ENCODE measurements at places on chromosomes 3 and 15.
A peak's percentile ranks its signal among the peaks of the same experiment; 100 is the strongest.

DNA sequence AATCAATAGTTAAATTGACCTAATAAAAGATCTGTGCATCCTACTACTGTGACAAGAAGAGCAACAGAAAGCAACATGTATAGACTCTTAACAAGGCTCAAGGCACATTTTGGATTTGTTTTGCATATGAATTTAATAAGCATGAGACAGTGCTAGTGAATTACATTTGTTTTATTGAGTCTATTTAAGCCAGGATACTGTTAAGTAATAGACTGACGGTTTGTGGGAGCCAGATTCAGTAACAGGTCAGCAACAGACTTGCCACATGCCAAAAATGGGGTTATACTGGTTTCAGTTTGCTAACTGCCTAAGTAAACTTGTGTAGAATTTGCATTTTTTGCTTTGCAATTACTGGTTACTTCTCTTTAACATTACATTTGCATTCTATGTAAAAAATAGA lies 54.0 kb downstream of the MBNL1 start:
- DNase-seq, result no peak

DNA sequence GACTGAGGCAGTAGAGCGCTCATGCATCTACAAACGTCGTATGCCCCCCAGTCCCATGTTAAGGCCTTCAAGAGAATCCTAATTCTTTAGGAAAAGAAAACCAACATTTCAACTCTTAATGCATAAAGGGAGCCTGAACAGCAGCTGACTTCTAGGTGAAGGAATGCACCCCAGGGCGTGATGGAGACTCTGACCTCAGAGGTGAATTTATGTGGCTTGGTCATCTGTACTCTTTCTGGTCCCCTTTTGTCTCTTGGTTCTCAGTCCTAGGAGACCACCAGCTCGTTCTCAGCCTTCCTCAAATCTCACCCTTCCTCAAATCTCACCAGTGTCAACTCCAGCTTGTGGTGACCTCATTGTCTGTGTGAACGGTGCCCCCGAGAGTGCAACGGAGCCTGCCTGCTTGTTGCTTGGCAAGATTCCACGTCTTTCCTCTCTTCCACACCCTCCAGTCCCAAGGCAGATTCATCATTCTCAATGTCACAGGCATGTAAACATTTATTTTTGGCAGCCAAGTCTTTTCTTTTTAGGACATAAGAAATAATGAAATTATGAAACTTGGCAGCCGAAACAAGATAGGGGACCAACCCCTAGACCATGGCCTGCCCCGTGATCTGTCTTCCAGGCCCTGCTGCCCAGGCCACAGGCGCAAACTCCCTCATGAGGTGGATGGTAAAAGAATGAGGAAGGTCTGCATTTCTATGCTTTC lies 166.2 kb downstream of the ADAMTS17 start:
- no peak for DNase-seq

- DNase-seq, result no peak
Observed at GRCh38 chr3:187922704-187923416, 177.6 kb upstream of the BCL6 start.

GRCh38 chr15:35852818-35853624 lies 307.1 kb upstream of the DPH6 start:
- no peak for DNase-seq

DNA sequence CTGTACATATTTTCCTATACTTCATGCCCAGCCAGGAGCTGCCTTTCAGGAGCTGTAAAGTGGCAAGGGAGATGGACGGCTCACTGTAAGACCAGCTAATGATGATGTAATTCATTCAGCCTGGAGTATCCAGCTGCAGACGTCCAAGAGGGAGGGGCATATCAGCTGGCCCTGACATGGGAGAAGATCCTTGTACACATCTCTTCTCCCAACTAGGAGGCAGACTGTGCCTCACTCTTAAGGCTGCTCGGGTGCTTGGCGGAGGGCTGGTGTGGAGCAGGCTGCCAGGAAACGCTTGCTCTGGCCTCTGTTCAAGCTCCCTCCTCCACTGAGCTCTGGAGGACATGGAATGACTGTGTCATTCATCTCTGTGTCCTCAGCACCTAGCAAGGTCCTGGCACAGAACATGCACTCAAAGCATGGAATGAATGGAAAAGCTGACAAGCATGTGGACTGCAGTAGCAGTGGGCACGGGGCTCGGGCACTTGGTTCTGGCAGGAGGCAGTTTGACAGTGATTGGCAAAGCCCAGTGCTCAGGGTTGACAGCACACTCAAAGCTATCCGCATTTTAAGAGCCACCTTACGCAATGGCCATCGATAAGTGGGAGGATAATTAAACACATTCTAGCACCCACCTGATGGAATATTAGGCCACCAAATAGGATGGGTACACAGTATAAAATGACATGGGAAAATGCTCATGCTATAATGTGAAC lies 72.4 kb downstream of the TBC1D2B start:
- peak; percentile 71 for DNase-seq

DNA sequence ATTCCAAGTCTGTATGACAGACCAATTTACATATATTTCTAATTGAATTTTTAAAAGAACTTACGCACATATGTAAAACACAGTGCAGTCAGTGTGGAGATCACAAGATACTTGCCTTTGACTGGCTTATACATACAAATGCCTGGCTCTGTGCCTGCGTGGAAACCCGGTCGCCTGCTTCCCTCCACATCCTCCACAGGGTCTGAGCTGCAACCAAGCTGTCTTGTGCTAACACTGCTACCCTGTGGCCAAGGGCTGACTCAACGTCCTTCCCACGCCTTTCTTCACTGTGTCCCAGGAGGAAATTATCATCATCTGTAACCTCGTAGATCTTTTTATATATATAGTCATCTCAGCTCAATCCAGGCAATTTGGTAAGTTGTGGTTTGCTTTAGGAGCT lies 117.0 kb downstream of the WNT7A start:
- DNase-seq, result no peak

DNA sequence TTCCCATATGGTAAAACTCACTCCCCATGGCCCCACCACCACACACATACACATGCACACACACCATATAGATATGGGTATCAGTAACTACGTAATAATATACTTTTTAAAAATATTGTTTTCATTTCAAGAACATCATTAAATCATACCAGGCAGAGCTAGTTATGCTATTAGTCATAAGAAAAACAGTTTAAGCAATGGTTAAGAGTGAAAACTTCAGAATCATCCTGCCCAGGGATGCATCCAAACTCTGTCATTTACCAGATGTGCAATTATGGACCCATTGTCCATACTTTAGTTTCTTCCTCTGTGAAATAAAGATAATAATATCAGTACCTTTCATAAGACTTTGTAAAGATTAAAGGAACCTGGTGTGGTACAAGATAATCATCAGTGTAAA lies 608.3 kb downstream of the RBMS3 start:
- no peak for DNase-seq

DNA sequence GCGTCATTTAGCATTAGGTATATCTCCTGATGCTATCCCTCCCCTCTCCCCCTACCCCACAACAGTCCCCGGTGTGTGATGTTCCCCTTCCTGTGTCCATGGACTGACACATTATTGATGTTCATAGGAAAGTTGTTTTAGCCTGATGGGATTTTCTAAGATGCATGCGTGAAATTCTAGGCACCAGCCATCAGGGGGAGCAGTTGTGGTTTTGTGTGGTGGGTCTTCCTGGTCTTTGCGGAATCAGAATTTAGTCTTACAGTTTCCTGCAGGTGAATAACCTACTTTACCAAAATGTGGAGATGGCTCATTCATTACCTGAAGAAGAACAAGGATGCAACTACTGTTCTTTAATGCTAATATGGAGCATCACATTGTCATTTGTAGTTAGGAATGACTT lies 455.0 kb upstream of the THBS1 start:
- no peak for DNase-seq

GRCh38 chr15:55218056-55218455 lies 21.3 kb upstream of the RSL24D1 start:
- no peak for DNase-seq

- DNase-seq, result peak; percentile 48
Observed at GRCh38 chr15:31974855-31975829, 55.2 kb upstream of the CHRNA7 start.

GRCh38 chr3:494190-494589 lies 297.6 kb downstream of the CHL1 start:
- no peak for DNase-seq

DNA sequence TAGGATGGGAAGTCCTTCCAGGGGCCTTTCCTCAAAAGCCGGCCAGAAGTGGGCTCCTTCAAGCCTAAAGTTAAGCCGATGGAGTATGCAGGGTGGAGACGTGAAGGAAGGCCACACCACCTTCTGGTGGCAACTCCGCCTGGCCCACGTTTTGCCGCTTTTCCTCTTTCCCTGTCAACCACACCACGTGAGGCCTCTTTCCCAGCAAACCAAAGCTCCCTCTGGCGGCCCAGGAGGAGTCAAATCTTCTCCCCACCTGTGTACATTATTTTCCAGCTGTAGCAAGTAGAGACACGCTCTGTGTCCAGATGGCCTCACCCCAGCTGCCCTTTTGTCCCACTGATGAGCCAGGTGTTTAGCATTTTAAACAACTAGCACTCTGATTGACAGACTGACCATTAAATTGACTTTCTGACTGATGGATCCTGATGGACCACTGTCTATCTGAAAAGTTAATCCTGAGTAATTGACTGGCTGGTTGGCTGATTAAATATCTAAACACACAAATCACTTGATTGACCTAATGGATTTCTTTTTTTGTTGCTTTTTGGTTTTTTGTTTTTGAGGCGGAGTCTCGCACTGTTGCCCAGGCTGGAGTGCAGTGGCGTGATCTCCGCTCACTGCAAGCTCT lies 59.6 kb upstream of the ZBTB38 start:
- DNase-seq, result peak; percentile 37

- no peak for DNase-seq
Observed at GRCh38 chr3:87361956-87362355, 85.6 kb upstream of the POU1F1 start.

GRCh38 chr3:99981138-99981537 lies 133.2 kb downstream of the FILIP1L start:
- DNase-seq, result no peak

GRCh38 chr3:119324899-119325298 lies 30.7 kb downstream of the ARHGAP31 start:
- no peak for DNase-seq

- DNase-seq, result no peak
Observed at GRCh38 chr3:79081335-79081734, 686.5 kb downstream of the ROBO1 start.

DNA sequence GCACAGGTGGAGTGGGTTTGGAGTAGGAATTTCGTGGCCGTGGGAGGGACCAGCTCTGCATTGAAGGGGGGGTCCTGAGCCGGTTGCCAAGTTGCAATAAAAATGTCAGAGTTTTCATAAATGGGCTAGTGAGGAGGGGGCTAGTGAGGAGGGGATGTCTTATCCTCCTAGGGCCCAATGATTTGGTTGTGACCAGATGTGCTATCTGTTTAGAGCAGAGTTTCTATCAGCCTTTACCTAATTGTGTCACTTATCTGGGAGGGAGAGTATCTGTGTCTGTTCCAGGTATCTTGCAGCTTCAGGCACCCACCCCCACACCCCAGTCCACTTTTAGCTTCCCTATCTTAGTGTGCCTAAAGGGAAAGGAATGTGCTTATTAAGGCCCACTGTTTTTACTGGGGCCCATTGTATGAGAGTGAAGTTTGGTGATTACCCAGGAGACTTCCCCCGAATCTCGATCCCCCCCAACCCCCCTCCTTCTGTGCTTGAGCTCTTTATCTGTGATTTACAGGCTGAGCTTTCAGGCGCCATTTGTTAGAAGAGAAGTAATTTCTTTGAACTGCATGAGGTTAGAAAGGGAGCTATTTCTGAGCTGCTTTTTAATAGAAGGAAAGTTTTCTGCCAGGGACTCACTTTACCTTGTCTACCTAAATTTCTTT lies 42.6 kb downstream of the PPCDC start:
- no peak for DNase-seq

DNA sequence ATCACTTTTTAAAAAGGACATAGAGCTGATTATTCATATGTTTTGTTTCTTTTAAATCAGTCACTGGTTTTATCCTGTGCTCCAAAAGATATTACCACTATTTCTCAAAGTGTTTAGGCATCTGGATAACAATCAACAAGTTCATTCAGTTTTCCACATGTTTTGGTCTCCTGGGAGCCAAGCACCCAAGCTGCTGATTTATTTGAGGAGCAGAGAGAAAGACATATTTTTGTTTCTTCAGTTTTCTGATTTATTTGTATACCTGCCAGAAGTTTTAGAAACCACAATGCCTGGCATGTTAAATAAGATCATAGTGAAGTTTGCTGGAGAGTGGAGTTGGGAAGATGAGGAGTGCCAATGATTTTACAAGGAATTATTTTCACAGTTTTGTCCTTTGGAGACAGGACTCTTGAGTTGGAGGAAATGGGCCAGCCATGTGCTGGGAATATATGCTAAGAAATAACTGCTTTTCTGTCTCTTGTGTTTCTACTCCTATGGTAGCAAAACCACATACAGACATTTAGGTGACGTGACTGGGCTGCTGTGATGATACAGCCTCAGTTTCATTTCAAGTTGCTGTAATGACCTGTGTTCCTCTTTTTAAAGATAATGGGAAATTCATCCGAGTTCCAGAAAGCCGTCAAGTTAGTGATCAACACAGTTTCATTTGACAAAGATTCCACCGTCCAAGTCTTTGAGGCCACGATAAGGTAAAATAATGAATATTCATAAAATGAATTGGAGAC lies 11.7 kb downstream of the EDEM1 start:
- DNase-seq, result no peak

DNA sequence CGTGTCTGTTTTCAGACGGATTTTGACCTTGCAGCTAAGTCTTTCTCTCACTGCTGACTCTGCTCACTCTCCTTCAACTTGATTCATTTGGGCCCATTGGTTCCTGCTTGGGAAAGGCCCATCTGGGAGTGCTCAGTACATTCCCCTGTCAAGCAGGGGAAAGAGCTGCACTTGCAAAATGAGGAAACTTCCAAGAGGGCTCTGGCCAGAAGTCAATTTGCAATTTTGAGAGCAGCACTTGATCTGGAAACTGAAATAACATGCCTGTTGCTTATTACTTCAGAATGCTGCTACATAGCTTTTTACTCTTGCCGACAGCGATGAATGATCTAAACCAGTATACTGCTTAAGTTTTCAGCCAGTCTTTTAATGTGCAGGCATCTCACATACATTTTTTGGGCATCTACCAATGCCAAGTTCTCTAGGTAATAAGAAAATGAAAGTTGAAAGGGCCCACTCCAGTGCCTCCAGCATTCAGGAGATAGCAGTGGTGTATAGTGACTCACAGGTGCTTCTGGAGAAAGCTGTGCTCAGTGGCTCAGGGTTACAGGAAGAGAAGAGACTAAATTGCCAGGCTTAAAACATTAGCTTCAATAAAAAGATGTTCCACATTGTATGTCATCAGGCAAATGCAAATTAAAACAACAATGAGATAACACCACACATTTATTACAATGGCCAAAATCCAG lies 70.1 kb upstream of the RORA start:
- DNase-seq, result no peak
